Activated CD4-positive, alpha-beta T cell treated with anti-CD3 and anti-CD28 coated beads, Interleukin-2, amount 50 U/mL, for 1 hour (primary cell): ENCODE measurements at places on chromosomes 2 and 18.

- no peak for DNase-seq
These were observed 143.4 kb downstream of the COL6A3 start for GRCh38 chr2:237270520-237270919.

- DNase-seq: no peak
These were observed 119.7 kb downstream of the METTL4 start for GRCh38 chr18:2451556-2451955.

DNA sequence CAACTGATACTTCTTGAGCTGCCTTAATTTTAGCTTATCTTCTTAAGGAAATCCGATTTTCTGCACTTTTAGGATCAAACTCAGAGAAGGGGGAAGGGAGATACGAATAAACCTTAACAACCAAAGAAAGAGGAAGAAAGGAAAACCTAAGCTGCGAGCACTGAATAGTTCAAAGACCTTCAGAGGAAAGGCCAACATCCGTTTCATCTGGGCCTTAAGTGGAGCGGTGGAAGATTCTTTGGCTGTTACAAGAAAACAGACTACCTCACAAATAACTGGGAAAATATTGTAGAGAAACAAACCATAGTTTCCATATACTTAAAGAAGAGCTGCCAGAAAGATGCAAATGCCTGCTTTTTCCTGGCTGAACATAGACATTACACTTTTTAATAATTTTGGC is 43.6 kb downstream of the VIT start:
- no peak for DNase-seq

- DNase-seq: no peak
These were observed 1239.7 kb upstream of the CELF4 start for GRCh38 chr18:38805256-38805655.

DNA sequence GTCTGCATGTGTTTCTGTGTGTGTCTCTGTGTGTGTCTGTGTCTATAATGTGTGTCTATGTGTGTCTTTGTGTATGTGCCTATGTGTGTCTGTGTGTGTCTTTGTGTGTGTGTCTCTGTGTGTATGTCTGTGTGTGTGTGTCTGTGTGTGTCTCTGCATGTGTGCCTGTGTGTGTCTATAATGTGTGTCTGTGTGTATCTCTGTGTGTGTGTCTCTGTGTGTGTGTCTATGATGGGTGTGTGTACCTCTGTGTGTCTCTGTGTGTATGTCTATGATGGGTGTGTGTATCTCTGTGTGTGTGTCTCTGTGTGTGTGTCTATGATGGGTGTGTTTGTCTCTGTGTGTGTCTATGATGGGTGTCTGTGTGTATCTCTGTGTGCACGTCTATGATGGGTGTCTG is 126.2 kb upstream of the GPC1 start:
- no peak for DNase-seq

DNA sequence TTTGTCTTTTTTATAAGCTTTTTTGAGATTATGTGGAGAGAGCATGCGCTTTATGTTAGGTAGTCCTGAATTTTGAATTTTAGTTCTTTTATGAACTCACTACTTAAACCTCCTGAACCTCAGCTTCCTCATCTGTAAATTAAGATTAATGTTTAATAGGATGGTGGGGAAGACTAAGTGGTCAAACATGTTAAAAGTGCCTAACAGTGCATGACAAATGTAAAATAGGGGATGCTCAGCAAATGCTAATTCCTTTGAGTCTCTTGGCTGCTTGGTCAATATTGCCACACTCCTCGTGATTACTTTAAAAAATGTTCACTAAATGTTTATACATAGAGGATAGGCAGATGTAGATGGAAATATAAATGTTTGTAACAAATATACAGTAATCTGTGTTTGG is 6.8 kb downstream of the BIRC6 start:
- DNase-seq: no peak

- DNase-seq: no peak
These were observed 46.2 kb downstream of the RBKS start for GRCh38 chr2:27843992-27844391.

- no peak for DNase-seq
These were observed 52.0 kb downstream of the TEKT4 start for GRCh38 chr2:94923196-94923595.

DNA sequence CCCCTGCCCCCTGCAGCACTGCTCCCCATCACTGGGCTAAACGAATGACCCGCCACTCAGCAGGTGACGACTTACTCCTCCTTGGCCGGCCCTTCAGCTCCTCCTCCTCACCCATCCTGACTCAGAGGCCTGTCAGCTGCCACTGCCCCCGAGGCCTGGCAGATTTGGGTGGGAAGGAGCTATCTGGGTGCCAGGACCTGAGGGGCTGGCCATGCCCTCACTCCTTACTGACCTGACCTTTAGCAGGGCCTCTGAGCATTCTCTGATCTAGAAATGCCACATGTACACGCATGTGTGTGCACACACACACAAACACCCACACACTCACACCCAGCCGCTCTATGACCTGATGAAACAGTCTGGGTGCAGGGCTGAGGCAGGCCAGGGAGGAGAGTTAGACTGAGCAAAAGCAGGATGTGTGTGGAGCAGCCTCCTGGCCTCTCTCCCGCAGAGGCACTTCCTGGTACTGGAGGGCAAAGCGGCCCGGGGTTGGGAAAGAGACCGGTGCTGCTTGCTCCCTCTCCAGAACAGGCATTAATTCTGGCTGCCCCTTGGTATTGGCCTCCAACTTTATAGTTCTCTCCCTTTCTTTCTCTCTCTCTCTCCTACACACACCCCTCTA is 68.0 kb downstream of the ZFP36L2 start:
- DNase-seq: peak; percentile 50

- DNase-seq: no peak
These were observed 68.5 kb downstream of the MOGAT1 start for GRCh38 chr2:222739939-222740338.

- DNase-seq: no peak
These were observed 534.8 kb upstream of the CDH7 start for GRCh38 chr18:65215865-65216466.

- DNase-seq: no peak
These were observed 76.9 kb upstream of the ODC1 start for GRCh38 chr2:10524851-10525572.

GRCh38 chr2:127065299-127065939 is 41.5 kb downstream of the BIN1 start:
- no peak for DNase-seq

DNA sequence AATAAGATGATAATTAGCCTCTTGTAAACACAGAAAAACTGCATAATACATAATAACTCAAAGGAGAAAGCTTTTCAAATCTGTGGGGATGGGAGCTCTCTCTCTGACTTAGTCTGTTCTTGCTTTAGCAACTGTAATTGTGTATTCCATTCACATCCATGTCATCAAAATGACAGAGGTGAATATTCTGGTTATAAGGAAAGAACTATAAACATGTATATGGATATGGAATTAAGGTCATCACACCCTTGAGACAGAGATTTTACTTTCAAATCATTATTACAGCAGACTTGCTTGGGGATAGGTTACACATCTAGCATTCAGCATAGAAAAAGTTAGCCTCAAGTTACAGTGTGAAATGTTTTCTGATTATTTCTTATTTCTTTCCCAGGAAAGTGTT is 497.7 kb downstream of the LRP1B start:
- no peak for DNase-seq

DNA sequence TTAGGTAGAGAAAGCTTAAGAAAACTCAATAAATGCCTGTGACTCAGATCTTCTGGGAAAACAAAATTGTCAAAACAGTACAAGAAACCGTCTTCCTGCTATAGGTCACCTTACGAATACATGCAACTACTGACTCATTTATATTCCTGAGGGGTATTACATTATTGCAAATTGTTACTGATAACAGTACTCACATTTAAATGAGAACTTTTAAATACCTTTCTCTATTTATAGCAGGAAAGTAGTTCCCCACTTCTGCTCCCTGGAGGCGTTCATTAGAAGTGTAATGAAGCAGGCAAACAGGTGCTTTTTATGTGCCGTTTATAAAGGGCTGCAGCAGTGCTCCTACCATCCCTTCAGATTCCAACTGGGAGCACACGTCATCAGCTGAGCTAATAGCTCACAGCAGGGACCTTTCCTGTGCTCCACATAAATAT is 65.1 kb upstream of the RPRM start:
- no peak for DNase-seq

- no peak for DNase-seq
These were observed 1.7 kb downstream of the RTN4 start for GRCh38 chr2:55048508-55049042.

- no peak for DNase-seq
These were observed 301.8 kb downstream of the NBAS start for GRCh38 chr2:15259356-15259756.

DNA sequence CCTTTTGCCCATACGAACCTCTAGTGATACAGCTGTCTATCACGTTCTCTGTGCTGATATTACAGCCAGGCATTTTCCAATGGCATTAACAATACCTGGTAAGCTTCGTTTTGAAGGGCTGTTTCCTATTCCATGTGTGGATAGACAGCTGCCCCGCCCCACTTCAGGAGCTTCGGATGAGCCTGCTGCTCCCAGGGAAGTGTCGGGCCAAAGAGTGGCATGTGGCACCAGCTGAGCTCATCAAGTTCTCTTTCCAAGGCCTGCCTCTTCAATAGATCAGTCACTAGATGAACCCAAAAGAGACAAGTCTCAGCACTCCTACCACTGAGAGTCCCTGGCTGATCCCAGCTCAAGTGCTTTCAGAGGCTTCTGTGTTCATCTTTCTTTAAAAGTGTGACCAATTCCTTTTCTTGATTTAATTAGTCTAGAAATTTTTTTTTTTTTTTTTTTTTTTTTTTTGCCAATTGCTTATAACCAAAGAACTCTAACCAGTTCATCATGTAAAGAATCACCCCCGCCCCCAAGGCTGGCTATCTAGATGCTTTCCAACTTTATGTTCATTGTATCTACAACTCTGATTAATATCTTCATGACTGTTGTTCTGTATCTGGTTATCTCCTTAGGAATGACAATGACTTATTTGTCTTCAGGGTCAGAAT is 46.6 kb downstream of the HDAC4 start:
- DNase-seq: no peak

GRCh38 chr18:67486534-67486933 is 30.0 kb downstream of the DSEL start:
- no peak for DNase-seq

DNA sequence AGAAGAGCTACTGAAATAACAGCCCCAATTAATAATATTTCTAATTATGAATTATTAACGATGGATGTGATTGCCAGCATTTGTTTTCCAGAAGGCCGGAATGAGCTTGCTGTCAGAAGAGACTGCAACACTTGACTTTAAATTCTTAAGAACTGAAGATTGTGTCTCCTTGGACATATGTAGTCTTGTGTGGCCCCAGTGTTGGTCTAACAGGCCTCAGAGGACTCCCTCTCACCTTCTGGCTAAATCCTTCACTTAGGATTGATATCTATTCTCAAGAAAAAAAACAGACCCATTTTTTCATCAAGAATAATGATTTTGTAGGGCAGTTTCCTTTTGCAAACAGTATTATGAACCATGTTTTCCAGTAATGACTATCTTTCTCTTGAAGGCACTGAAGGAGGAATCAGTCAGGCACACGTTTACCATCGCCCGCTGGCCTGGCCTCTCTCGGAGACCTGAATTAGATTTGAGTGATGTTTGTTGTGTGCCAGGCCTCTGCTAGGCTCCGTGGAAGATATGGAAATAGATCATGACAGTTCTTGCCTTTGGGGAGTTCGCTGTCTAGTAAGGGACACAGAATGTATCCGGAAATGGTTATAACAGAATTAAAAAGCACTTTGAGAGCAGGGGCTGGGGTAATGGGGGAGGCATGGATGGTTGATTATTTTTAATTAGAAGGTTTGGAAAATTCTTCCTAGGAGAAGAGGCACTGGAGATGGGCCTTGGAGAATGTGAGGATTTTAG is 258.0 kb downstream of the MYCN start:
- DNase-seq: no peak

- DNase-seq: no peak
These were observed 24.9 kb downstream of the PECR start for GRCh38 chr2:216056739-216057138.
